ENCODE measurements at places on chromosomes 6 and 20.

DNA sequence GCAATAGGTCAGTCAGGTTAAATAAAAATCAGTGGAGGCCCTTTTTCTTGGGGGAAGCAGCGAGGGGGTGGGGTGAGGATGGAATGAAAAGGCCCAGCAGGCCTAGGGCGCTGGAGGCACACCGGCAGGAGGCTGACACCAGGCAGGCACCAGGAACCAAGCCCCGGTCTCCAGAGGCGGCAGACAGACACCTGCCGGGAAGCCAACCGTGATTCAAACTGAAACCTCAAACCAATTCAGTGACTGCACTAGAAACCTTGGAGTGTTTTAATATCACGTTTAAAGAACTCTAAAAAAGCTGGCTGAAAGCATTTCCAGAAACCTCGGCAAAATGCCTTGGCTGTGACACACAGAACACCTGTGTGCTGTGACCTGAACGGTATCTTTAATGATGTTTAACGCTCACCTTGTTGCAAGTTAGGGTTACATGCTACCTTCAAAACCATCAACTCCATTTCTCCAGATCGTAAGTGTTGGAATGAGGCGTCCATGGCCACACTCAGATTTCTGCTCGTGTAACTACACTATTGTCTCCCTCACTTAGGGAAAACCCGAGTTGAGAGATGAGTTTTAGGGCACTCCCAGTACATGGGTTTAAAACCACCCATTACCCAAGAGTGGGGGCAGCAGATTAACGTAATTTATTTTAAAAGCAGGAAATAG is 27.2 kb downstream of the DIDO1 start:
- peak; percentile 54 for DNase-seq

- DNase-seq = peak; percentile 86
These were observed 114.5 kb downstream of the RNF144B start for GRCh38 chr6:18501663-18502013.

GRCh38 chr6:126682440-126682839 is 342.5 kb downstream of the CENPW start:
- DNase-seq = no peak

- DNase-seq = no peak
These were observed 44.2 kb upstream of the PDE10A start for GRCh38 chr6:165707067-165707853.

- no peak for DNase-seq
These were observed 140.8 kb upstream of the RIMS1 start for GRCh38 chr6:71745525-71745924.

DNA sequence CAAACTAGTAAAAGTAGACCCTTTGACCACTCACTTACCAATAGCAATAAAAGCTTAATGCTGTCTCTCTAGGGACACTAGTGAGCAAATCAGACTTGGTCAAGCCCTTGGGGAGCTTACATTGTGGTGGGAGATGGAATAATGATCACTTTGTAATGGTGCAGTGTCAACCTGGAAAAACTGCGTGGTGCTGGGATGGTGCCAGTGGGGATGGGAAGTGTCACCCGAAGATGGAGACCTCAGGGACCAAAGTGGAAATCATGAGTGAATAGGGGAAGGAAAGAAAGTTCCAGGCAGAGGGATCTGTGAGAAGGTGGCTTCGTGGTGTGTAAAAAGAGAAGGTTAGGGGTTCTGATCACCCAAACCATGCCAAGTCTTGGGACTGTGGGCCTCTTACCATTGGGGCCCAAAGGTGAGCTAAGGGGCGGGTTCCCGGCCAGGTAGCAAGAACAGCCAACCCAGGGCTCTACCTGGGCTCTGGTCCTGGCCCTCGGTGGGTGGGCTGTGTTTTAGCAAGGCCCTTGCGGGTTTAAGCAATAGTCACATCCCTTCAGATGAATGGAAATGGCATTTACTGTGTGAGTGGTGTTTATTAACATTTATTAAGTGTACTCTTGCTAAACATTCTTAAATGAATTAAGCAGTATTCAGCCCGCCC is 15.5 kb downstream of the DYNLRB1 start:
- DNase-seq = no peak

GRCh38 chr6:215335-216034 is 76.8 kb upstream of the DUSP22 start:
- no peak for DNase-seq

DNA sequence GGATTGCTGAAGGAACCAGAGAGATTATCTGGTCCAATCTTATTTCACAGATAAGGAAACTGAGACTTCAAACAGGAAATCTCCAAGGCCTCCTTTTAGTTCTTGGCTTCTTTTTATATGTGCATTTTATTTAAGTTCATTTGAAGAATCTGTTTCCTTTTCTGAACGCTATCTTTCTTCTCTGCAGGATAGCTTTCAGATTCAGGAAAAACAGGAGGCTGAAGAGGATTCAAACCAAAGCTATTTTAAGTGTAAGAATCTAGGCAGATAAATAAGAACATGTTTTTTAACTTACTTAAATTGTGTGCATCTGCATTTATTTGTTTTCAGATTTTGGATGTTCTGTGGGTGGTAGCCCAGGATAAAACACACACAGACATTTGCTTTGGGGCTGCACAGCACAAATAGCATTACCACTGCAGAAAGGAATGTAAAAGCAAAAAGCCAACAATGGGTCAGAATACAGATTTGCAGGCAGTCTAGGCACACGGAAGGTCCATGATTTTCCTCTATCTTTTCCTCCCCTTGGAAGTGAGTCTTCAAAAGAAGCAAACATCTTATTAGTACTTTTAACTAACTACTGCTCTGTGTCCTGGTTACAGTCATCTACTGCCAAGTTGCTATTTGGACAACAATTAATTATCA is 188.8 kb upstream of the TBX18 start:
- no peak for DNase-seq

GRCh38 chr6:1525364-1526038 is 84.2 kb upstream of the FOXC1 start:
- no peak for DNase-seq

DNA sequence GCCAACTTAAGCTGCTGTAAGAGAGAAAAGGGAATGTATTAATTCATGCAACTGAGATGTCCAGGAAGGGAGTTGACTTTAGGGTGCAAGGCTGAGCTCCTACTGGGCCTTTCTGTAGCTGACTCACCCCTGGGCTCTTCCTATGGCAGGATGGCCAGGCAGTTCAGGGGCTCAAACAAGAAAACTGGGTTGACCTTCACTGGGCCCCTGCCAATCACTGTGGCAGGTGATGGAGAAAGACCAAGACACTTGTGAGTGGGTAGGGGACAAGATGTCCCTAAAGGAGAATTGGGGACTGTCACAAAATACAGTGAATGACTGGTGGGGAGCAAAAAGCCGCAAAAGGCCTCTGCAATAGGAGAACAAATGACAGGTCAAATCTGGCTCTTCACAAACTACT is 21.5 kb upstream of the RALGAPA2 start:
- no peak for DNase-seq

- DNase-seq = no peak
These were observed 709 bp upstream of the ZNF76 start for GRCh38 chr6:35258858-35259193.

DNA sequence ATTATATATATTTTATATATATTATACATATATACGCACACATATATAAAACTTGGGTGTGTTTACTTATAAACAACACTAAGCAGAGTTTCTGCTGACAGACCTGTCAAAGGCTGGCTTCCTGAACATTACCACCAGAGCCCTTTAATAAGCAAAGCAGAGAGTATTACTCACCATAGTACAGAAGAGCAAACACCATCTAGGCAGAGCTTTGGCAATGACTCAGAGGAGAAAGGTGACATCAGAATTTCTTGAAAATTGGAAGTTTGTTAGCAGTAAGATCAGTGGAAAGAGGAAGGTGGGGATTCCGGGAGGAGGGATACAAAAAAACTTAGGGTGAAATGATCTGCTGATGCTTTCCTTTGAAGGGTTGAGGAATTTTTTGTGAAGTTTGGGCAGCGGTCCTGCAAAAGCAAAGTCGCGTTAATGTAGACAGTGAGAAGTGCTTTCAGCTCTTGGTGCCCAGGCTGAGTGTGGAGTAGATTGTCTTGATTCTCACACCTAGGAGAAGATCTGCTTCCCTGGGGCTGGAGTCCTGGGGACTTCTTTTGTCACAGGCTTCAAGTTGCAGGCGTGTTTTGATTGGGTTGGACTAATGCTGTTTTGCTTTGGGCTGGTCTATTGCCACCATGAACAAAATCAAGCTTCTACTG is 109.6 kb upstream of the BACH2 start:
- DNase-seq = no peak

DNA sequence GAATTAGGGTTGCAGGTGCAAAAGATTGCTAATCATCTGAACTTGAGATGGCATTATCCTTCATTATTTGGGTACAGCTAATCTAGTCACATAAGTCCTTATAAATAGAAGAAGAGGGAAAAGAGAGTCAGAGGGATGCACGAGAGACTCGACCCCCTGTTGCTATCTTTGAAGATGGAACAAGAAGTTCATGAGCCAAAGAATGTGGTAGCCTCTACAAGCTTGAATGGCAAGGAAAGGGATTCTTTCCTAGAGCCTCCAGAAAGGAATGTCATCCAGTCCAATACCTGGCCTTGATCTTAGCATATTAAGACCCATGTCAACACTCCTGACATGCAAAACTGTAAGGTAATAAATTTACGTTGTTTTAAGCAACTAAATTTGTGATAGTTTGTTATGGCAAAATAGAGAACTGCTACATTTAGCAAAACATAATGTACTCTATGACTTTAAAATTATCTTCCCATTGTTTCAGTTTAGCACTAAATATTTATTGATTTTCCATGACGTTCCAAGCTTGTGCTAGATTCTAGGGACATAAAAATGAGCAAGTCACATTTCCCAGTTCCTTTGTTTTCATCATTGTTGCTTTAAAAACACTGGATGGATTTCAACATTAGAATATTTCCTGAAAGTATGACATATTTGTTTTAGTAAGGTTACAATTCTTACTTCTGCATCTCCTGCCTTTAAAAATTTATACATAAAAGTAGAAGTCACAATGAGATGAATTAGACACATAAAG is 12.7 kb downstream of the MANEA start:
- DNase-seq = no peak

- DNase-seq = no peak
These were observed 140.1 kb downstream of the REV3L start for GRCh38 chr6:111342913-111343312.

DNA sequence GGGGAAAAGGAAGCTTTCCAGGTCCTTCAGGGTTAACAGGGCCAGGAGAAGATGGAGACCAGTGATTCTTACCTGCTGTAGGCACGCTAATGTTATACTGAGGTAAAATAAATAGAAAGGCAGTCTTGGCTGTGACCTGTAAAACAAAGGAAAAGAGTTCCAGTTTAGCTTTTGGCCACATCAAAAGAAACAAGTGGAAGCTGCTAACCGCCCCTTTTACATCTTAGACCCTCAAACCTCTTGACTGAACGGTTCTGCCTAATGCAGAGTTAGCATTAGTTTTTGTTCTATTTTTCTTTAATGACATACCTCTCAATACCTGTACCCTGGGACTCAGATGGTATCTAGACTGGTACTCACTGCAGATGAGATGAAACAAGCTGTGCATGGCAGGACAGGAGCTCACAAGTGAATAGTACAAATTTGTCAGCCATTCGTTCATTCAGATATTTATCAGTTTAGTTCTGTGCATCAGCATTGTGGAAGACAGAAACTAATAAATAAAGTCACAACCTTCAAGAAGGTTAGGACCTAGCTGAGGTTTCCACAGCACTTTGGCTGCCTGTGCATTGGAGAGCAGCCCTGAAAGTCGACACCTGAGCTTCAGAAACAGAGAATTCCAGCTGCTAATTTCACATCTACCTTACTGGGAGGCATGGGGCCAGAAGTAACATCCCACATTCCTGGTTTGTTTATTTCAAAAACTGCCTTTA is 41.0 kb downstream of the TRAM2 start:
- DNase-seq = no peak

- no peak for DNase-seq
These were observed 107.9 kb upstream of the PLEKHG1 start for GRCh38 chr6:150491811-150492172.

GRCh38 chr20:30489614-30490003 is 767.9 kb upstream of the DEFB115 start:
- no peak for DNase-seq

GRCh38 chr6:39128106-39128505 is 13.1 kb upstream of the SAYSD1 start:
- DNase-seq = no peak

DNA sequence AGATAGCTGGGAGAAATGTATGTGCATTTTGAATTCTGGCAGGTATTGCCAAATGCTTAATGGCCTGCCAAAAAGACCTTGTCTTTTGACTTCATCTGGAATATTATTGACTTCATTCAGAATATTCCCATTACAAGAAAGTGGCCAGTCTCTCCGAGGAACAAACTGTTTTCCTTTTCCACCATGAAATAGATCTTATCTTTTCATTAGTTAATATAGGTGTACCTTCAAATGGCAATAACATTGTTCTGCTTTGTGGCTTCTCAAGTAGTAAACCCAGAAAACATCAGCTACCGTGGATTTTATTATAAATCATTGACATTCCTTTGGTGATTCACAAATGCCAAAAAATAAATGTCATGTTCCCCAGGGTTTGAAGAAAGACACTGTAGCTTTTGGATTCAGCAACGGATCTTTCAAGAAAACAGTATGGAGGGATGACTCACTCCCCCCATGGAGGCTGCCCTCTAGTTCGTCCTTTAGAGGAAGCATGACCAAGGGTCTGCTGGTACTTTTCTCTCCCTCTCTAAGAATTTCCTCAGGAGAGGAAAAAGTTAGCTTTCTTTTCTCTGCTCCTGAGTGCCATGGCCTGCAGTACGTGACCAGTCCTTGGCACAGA is 1.1 kb upstream of the RNF182 start:
- DNase-seq = no peak

GRCh38 chr6:114638341-114638740 is 295.5 kb upstream of the HS3ST5 start:
- DNase-seq = no peak

DNA sequence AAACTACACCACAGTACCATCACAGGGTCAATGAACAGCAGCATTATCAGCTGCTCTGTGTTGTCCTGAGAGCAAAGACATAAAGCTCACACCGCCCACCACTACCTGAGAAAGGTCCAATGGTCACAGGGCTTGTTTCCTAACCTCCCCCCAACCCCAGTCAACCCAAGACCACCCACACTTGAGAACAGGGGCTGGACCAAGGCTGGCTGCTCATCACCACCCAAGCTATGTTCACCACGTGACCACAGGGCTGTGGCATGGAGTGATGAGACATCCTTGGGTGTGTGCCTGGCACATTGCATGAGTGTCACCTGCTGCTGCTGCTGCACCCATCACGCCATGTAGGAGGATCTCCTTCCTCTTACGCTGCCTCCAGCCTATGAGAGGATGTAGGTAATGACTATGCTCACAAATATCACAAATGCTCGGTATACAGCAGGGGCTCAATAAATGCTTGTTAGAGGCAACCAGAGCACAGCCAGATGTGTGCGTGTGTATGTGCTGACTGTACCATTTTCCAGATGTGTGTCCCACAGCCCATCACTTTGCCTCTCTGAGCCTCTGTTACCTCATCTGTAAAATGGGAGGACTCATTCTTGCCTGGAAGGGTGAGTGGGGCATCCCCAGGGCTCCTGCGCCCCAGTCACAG is 23.3 kb upstream of the SIRPA start:
- DNase-seq = no peak
